ENCODE measurements at places on chromosomes 11 and 22.

GRCh38 chr11:3341298-3341697 is 37.6 kb downstream of the ZNF195 start:
- DNase-seq = peak; percentile 87

DNA sequence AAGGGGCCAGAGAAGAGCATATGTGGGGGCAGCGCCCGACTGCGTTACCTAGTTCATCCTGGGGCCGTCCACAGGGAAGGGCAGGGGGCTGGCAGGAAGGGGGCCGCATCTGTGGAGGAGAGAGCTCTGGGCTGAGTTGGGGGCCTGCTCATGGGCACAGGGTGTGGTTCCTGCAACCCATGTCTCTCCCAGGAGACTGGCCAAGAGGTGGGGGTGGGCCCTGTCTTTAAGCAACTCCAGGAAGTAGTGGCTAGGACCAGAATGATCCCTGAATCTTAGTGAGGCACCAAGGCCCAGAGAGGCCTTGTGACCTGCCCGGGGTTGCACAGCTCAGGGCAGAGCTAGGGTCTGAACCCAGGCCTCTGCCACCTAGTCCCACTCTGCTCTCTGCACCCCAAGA is 21.9 kb downstream of the CSNK1E start:
- no peak for DNase-seq

DNA sequence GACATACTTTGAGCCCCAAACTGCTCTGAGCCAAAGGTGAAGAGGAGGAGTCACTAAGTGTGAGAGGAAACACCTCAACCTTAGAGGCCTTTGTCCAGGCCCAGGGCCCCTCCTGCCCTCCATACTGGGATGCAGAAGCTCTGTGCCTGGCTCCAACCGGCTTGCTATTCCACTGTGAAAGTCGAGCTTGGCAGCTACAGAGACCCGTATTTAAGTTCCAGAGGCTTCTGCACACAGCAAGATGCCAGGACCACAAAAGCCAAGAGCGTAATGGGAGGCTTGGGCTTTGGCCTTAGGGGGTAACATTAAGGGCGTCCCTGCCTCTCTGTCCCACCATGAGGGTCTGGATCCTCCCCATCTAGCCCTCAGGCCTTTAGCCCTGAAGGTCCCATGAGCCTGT is 31.9 kb downstream of the DSCAML1 start:
- DNase-seq = no peak

DNA sequence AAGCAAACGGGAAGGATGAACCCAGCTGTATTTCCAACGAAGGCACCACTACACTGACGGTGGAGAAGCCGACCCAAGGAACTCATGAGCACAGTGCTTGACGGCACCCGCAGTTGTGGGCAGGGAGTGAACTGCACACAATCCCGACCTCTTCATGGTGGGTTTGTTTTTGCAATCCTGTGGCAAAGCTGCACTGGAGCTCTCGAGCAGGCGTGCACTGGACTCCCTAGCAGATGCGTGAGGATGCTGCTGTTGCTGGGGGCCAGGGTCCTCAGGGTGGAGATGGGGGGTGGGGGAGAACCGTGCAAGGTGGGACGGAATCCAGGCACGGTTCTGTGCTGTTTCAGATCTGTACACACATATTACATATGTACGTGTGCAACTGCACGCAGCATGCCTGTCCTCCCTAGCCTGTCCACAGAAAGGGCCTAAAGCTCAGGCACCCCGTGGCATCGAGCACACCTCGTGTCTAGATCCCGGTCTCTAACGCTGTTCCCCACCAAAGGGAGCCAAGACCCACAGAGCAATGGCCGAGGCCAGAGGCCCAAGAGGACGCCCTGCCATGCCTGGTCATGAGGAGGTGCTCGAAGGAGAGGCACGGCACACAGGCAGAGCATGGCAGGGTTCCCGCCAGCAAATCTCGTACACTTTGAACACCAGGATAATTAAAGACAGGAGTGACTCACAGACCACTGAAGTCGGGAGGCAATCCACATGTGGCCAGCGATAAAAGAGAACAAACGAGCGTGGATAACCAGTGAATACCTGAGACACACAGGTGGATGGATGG is 17.6 kb downstream of the ALG12 start:
- DNase-seq = no peak

DNA sequence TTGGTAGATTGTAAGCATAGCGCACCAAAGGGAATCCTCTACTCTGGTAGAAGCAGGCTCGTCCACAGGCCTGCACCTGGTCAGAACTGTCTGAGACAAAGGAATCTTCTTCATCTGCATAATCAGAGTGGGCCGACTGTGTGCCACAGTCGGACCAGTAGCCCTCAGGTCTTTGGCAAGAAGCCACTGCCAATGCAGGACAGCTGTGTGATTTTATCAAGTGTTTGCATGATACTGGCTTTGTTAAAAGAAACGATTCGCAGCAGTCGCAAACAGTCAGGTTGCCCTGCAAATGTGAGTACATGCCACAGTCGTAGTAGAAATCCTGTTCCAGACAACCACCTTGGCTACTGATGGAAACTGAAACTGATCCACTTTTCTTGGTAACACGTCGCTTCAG is 4.9 kb upstream of the CCDC34 start:
- DNase-seq = no peak

DNA sequence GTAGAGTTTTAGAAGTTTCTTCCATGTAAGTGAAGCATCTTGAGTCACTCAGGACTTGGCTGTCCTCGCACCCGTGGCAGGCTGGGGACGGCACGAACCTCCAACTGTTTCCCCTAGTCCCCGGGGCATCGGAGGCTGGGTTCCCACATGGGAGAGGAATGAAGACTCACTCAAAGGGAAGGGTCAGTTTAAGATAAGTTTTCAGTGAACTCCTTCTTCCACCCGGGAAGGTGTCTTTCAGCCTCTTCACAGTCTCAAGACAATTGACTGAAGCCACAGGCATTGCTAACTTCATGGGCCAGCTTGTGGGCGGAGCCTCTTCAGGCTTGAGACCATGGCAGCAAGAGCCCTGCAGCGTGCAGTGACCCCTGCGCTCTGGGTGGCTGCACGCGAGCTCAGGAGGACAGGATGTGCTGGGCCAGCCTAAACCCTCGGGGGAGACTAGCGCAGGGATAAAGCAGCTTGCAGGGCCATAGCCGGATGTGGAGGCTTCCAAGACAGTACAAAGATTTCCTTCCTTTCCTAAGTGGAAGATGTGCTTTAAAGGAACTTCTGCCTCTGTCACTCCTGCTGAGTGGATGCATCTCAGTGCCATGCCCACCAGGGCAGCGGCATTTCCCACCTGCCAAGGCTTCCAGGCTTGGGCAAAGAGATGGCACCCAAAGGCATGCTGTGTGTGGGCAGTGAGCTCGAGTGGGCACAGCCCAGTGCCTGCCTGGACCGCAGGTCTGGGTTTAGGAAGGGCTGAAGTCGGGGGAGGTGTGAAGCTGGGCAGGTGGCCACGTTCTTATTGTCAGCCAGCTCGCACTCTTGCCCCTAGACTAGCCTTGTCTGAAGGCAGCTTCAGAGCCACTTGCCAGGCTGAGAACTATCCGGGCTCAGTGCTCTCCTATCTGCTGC is 32.9 kb downstream of the PPIL2 start:
- DNase-seq = no peak

DNA sequence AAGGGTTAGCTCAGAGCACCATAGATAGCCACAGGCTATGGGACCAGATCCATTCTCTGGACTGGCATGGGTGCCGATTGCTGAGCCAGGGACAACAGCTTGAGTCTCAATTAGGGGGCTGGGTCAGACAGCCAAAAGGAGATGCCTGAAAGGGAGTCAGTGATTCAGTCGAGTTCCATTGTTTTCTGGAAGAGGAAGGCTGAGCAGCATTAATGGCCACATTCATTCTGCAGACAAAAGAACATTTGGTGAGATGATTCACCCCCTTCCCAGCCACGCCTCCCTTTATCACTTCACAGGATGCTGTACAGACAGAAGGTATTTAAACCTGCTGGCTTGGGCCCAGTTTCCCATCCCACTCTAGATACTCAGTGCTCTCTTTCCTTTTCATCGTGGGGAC is 131.9 kb downstream of the ADAMTS15 start:
- no peak for DNase-seq

GRCh38 chr11:10366568-10367331 is 61.9 kb downstream of the ADM start:
- DNase-seq = peak; percentile 84

DNA sequence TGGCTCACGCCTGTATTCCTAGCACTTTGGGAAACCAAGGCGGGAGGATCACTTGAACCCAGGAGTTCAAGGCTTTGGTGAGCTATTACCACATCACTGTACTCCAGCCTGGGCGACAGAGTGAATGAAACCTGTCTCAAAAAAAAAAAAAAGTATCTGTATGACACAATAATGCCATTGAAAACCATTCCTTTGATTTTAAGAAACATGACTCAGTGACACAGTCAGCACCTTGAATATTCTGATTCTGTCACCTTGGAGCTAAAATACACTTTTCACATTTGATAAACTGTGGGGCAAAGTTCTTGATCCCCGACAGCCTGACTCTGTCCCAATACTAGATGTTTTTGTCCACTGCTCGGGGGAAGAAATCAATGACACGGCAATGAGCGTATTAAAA is 16.7 kb upstream of the ELFN2 start:
- DNase-seq = no peak

DNA sequence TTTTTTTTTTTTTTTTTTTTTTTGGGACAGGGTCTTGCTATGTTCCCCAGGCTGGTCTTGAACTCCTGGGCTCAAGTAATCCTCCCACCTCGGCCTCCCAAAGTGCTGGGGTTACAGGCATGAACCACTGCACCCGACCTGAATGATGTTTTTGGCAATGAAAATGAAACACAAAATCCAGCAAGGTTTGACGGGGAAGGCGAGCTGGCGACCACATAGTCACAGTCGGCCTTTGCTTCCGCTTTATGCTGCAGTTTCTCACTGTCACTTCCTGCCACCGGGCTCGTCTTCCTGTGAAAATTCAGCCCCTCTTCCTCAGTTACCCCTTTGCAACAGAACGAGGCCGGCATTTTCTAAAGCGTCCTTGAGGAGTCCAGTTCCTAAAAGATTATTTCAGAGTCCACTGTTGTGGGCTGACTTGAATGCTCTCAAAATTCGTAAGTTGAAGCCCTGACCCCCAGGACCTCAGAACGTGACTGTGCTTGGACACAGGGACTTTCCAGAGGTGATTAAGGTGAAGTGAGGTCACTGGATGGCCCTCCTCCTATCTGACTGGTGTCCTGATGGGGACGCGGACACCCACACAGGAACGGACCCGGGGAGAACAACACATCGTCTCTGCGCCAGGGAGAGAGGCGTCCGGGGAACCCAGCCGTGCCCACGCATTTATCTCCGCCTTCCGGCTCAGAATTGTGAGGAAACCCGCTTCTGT is 2.9 kb upstream of the BID start:
- DNase-seq = peak; percentile 80

- DNase-seq = no peak
Observed at GRCh38 chr11:134947556-134947955, 535.5 kb upstream of the B3GAT1 start.

- no peak for DNase-seq
Observed at GRCh38 chr11:60810569-60810968, 25.4 kb downstream of the MS4A10 start.
